Retina (tissue), 1 donor: ENCODE measurements at places on chromosomes 1 and 21.

DNA sequence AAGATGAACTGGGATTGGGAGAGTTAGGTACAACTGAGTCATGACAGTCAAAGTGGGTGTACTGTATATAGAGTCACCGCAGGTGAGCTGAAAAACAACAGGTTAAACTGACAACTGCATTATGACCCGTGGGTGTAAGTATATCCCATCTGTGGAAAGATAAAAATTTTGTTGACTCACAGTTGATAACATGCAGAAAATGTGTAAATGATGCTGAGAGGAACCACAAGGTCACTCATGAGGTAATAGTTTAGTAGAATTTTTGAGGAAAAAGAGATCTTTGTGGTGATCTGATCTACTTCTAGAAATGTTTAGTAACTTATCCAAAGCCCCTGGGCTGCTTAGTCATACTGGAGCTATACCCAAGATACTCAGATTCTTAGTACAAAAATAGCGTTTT lies 838 bp downstream of the OR2C3 start:
- DNase-seq: no peak

GRCh38 chr1:84573481-84573966 lies 716 bp downstream of the CTBS start:
- DNase-seq: no peak

- DNase-seq: no peak
These were observed 425.7 kb upstream of the USP24 start for GRCh38 chr1:55640708-55641473.

- DNase-seq: no peak
These were observed 14.6 kb upstream of the C1orf146 start for GRCh38 chr1:92203105-92203504.

DNA sequence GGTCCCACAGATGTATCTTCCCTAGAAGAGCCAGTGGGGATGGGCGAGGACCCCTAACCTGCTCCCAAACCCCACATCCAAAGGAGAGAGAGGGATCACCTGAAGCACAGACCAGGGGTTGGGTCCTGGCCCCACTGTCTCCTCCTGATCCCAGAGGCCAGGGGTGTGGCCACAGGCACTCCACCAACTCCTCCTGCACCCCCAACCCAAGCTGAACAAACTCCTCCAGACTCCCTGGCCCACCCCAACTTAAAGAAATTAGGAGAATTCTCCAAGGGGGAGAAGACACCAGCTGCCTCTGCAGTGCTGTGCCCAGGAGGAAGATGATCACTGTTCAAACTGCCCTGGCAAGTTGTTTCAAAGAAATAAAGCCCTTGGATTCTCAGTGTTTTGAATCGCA lies 4.5 kb upstream of the PRAMEF12 start:
- no peak for DNase-seq

GRCh38 chr1:177441281-177441680 lies 270.5 kb downstream of the BRINP2 start:
- no peak for DNase-seq

DNA sequence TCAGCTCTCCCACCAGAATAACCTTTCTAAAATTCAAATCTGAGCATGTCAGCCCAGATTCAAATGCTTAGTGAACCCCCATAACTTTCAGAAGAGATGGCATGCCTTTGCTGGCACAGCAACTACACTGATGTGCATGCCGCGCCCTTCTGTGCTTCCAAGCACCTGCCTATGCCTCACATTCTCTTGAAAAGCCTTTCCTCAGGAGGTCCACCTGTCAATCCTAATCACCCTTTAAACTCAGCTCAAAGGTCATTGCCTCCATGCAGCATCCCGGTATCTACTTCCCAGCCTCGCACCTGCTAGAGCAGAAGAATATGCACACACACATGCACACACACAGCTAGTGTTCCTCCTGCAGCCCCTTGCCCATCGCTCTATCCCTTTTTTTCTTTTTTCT lies 5.2 kb upstream of the S100A2 start:
- no peak for DNase-seq

DNA sequence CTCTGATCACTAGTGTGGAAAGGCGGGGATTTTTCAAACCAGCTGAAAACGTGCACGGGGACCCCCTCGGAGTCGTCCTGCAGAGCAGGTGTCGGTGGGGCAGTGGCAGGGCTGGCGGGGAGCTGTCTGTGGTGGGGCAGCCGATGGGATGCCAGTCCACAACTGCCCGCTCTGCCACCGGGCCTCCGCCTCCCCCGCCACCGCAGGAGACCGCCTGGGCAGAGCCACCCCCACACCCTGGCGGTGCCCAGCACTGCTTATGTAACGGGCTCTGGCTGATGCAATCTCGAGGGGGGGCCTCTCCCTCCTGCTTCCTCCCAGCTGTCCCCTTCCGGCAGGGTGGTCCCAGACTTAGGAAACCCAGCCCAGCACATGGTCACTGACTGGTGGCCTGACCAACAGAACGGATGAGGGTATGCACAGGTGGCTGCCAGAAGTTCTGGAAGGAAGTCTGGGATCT lies 9.3 kb downstream of the CHD5 start:
- no peak for DNase-seq

DNA sequence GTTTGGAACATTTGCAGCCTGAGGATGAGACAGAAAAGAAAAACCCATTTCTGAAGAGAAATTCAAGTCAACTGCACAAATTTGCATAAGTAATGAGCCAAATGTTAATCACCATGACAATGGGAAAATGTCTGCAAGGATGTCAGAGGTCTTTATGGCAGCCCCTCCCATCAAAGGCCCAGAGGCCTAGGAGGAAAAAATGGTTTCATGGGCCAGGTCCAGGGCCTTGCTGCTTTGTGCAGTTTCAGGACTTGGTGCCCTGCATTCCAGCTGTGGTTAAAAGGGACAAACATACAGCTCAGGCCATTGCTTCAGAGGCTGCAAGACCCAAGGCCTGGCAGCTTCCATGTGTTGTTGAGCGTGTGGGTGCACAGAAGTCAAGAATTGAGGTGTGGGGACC lies 13.4 kb downstream of the RBM11 start:
- DNase-seq: no peak

DNA sequence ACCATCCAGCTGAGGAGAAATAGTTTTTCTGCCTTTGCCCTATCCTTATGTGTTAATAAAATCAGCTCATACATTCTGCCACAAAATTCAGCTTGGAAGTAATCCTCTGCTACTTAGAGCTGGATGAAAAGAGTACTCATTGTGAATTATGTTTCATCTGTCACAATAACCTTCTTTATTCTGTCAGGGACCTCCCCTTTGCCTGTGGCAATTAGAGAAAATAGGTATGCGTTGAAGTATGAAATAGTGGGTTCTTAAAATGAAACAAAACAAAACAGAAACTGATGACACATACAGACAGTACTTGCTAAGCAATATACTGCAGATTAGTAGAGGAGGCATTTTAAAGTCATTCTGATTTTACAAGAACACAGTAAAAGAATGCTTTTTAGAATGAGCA lies 578.5 kb downstream of the USP25 start:
- peak; percentile 19 for DNase-seq
